ENCODE measurements at places on chromosomes 12 and 14.

DNA sequence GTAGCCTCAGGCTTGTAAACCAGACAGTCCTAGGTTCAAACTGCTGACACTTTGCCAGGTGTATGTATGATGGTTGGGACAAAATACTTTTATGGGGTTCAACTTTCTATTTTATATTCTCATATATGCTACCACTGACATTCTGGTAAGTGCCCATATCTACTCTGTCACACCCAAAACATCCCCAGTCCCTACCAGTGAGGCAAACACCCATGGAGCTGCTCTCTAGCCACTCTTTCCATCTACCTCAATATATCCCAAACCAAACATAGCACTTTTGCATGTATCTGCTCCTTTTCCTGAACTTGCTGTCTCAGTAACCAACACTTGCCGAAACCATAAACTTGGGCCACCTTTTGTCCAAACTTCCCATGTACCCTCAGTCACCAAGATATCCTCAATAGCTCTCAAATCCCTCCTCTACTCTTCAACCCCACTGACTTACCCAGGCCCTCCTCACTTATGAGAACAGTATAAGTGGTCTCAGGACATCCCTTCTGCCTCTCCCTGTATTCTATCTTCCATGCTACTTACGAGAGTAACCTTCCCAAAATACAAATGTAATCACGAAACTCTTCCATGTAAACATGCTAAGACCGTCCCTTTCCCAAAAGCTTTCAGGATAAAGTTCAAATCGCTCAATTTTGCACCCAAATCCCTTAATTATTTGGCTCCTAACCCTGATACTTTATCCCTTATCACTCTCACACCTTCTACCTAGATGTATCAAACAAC lies 3.6 kb downstream of the GALC start:
- no peaks in the 10 kb centered on the region for H3K27me3 ChIP-seq
- H3K4me1 ChIP-seq = peaks cover 37% of the 10 kb centered on the region
- DNase-seq = no peak
- no peak overlapping the region for H3K4me3 ChIP-seq
- H3K27ac ChIP-seq = no peak overlapping the region

DNA sequence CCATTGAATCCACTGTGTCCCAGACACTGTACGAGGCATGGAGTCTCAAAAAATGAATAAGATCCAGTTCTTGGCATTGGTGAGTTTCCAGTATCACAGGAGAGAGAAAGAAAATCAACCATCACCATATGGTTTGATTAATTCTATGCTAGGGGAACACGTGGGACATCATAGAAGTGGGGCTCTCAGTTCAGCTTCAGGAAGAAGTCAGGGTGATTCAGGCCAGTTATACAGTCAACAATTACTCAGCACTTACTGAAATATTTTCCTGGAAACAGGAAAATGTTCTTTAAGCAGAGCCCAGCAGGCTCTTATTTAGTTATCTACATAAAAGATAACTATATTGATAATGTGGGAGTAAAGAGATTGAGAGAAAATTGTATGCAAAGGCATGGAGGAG lies 407.2 kb downstream of the NOVA1 start:
- no peak overlapping the region for H3K27ac ChIP-seq
- no peaks in the 10 kb centered on the region for H3K27me3 ChIP-seq
- no peaks in the 10 kb centered on the region for H3K4me1 ChIP-seq

DNA sequence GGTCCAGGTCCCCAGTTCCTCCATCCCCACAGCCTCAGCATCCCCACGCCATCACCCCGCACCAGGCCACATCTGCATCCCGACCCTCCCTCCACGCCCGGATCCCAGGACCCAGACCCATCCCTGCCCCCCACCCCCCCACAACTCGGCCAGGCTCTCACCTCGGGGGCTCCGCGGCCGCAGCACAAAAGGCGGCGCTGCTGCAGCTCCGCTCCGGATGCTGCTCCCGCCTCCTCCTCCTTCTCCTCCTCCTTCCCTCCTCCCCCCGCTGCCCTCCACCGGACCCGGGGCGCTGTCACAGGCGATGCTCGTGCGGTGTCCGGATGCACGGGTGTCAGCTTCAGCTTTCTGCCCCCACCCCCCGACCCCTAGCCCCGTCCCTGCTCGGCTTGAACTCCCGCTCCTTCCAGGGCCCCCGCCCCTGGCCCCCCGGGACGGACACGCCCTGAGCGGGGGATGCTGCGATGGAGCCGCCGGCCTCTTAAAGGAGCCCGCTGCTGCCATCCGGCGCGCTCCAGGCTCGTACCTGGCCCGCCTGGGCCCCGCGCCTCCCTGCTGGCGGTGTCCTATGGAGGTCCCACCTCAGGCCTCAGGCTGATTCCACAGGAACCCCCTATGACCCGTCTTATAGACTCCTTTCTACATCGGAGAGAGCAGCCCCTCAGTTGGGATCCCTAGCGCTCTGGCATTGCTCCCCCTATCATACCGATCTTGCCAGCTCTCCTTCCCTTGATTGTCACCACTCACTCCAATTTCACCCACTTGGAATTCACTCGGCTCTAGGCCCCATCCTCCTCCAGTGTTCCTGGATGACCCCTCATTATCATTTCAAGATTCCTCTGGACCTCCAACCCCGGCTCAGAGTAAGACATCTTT lies at the start of gene MAP3K12:
Gene MAP3K12 (minus strand): TSS at position 193 of the 876 bp plus-strand sequence. CDS start 12,067 bp downstream, outside the sequence.
- DNase-seq = peak; percentile 92
- H3K4me3 ChIP-seq = peak within 1 kb of the TSS; percentile 93
- H3K27me3 ChIP-seq = no peaks in the 10 kb centered on the region
- peak within 1 kb of the TSS; percentile 97 for H3K27ac ChIP-seq
- H3K36me3 ChIP-seq = peaks cover 2% of the 10 kb centered on the region

DNA sequence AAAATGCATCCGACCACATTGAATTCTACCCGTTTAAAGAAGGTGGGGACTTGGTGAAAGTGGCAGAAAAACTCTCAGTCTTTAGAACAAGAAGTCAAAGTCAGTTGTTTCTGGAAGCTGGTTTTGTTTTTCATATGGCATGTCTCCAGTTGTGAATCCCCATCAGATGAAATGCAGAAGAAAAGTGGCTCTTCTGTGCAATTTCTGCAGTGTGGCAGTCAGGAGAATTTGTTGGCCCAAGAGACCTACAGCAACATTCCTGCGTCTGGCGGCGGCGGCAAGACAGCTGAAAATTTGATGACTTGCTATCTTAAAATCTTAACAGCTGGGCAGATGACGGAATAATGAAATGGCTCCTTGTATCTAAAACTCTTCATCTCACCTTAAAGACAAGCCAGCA lies 201.5 kb downstream of the FOXN3 start:
- no peak for DNase-seq
- peaks cover 6% of the 10 kb centered on the region for H3K36me3 ChIP-seq
- no peak overlapping the region for H3K27ac ChIP-seq
- no peaks in the 10 kb centered on the region for H3K4me1 ChIP-seq
- H3K27me3 ChIP-seq = no peaks in the 10 kb centered on the region

DNA sequence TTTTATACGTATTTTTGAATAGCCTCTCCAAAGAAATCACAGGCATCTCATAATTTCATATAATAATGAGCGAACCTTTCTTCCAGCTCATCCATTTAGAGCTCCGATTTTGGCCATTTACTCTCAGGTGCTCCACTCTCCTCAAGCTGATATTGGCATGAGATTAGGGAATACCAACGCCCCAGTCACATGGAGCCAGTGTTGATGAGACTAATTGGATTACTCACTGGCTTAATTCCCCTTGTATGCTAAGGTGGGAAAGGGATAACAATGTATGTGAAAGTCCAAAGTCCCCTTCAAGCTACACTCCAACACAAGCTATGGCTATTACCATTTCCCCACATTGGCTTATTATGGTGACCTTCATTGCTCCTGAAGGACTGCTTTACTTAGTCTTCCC lies 76.6 kb upstream of the NAV3 start:
- no peak overlapping the region for H3K4me3 ChIP-seq
- H3K4me1 ChIP-seq = no peaks in the 10 kb centered on the region
- H3K27me3 ChIP-seq = no peaks in the 10 kb centered on the region
- no peaks in the 10 kb centered on the region for H3K36me3 ChIP-seq
- no peak for DNase-seq
- no peak overlapping the region for H3K27ac ChIP-seq

DNA sequence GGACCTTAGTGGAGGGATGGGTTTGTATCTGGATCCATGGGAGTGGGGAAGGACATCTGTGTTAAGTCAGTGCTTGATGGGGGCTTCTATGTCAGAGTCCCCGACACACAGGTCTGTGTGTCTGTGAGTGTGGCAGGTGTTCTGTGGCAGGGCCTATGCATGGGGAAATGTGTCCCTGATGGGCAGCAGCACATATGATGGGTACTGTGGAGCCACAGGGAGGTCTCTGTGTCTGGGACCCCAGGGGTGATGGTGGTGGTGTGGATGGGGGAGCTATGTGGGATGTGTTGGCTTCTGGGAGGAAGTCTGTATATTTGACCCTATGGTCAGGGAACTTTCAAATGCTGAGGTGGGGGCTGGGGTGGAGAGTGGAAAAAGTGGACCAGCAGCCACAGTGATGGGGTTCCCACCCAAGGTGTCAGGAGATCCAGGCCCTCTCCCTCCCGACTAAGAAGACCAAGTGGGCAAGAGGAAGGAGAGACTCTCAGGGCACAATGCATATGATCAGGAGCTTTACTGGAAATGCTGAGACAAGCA lies 16.5 kb downstream of the KRT7 start:
- H3K27ac ChIP-seq = peak overlapping the region; percentile 82
- no peaks in the 10 kb centered on the region for H3K27me3 ChIP-seq
- H3K4me3 ChIP-seq = peak overlapping the region; percentile 52
- H3K36me3 ChIP-seq = peaks cover 27% of the 10 kb centered on the region

DNA sequence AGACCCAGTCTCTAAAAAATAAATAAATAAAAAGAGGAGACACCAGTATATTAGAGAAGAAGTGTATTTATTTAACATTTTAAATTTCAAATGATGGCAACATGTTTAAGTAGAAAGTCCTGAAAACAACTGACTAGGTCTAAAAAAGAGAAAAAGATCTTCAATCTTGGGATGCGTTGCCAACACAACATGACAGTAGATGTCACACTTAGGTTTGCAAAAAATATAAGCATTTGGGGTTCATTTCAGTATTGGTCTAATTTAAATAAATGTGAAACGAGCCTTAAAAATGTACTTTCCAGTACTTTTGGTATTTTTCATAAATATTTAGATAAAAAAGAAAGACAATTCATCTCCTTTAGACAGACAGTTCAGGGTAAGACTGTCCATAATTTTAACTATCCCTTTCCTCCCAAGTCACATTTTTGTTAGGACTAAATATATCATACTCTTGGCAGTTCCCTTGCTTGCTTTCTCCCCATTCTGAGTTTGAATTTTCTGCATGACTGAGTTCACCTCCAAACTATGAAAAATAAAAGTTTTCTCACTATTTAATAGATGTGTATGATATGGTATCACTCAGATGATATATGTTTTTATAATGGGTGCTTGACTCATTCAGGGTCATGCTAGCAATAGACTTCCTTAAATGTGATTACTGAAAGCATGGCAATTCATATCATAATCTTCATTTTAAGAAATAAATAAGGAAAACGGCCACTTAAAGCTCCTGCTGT lies 4.3 kb downstream of the C14orf93 start:
- H3K36me3 ChIP-seq = no peaks in the 10 kb centered on the region
- peak overlapping the region; percentile 95 for H3K27ac ChIP-seq
- no peak for DNase-seq
- no peaks in the 10 kb centered on the region for H3K27me3 ChIP-seq
- peaks cover 34% of the 10 kb centered on the region for H3K4me1 ChIP-seq

- no peak overlapping the region for H3K4me3 ChIP-seq
- H3K27me3 ChIP-seq = no peaks in the 10 kb centered on the region
- no peak overlapping the region for H3K27ac ChIP-seq
- H3K4me1 ChIP-seq = peaks cover 2% of the 10 kb centered on the region
- H3K36me3 ChIP-seq = peaks cover 6% of the 10 kb centered on the region
Observed at GRCh38 chr14:58401587-58401986, 5.9 kb downstream of the TOMM20L start.

GRCh38 chr12:12902036-12902435 lies 10.7 kb downstream of the GPRC5A start:
- peaks cover 10% of the 10 kb centered on the region for H3K4me1 ChIP-seq
- H3K27ac ChIP-seq = no peak overlapping the region
- H3K4me3 ChIP-seq = no peak overlapping the region
- DNase-seq = no peak
- no peaks in the 10 kb centered on the region for H3K36me3 ChIP-seq

DNA sequence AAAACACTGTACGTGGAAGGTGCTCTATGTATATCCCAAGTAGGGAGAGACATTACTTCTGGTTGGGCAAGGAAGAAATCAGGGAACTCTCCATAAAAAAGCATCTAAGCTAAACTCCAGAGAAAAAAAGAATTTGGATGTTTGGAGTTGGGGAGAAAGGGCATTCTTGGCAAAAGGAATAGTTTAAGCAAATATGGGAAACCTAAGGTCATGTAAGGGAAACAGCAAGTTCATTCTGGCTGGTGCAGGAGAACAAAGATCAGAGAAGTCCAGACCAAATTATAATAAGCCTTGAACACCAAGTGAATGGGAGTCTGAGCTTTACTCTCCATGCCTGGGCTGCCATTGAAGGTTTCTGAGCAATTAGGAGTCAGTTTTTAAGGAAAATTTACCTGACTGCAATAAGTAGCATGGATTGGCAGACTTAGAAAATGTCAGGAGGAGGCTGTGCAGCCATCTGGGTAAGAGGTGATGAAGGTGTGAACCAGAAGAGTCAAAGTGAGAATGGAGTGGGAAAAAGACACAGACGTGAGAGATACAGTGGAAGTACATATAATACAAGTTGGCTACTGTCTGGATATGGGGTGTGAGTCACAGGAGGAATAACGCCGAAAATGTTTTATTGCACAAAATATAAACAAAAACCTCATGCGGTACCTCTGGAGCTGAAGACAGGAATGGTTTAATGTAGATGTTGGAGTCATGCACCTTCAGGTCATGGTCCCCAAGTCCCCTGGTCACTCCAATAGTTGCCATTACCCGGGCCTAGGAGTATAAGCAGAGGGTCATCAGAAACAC lies 222.6 kb downstream of the MON2 start:
- H3K36me3 ChIP-seq = no peaks in the 10 kb centered on the region
- no peak overlapping the region for H3K27ac ChIP-seq
- no peaks in the 10 kb centered on the region for H3K4me1 ChIP-seq
- H3K4me3 ChIP-seq = no peak overlapping the region

- no peak overlapping the region for H3K27ac ChIP-seq
- no peak for DNase-seq
- peaks cover 5% of the 10 kb centered on the region for H3K27me3 ChIP-seq
- H3K4me1 ChIP-seq = peaks cover 18% of the 10 kb centered on the region
- no peaks in the 10 kb centered on the region for H3K36me3 ChIP-seq
Observed at GRCh38 chr12:6262623-6263022, 47.9 kb upstream of the PLEKHG6 start.
